Naive thymus-derived CD8-positive, alpha-beta T cell (primary cell): ENCODE measurements at places on chromosomes 3 and 15.

- H3K4me1 ChIP-seq: peaks cover 4% of the 10 kb centered on the region
- no peak overlapping the region for H3K4me3 ChIP-seq
- H3K27ac ChIP-seq: no peak overlapping the region
- no peaks in the 10 kb centered on the region for H3K36me3 ChIP-seq
Observed at GRCh38 chr3:124688581-124689454, 41.4 kb upstream of the UMPS start.

DNA sequence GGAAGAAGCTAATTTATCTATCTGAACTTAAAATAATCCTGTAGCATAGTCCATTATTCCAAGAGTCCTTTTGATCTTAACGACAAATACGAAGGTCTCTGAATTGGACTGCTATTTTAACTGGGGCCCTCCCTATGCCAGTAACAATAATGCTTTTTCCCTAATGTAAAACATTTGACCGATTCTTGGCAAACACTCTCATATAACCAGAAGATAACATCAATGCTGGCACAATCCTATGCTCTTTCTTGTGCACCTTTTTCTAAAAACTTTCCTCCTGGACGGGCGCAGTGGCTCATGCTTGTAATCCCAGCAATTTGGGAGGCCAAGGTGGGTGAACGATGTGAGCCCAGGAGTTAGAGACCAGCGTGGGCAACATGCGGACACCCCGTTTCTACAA lies 3.9 kb downstream of the LRRFIP2 start:
- no peaks in the 10 kb centered on the region for H3K36me3 ChIP-seq
- no peak overlapping the region for H3K27ac ChIP-seq
- peaks cover 12% of the 10 kb centered on the region for H3K4me1 ChIP-seq
- no peak overlapping the region for H3K4me3 ChIP-seq
- H3K27me3 ChIP-seq: no peaks in the 10 kb centered on the region

DNA sequence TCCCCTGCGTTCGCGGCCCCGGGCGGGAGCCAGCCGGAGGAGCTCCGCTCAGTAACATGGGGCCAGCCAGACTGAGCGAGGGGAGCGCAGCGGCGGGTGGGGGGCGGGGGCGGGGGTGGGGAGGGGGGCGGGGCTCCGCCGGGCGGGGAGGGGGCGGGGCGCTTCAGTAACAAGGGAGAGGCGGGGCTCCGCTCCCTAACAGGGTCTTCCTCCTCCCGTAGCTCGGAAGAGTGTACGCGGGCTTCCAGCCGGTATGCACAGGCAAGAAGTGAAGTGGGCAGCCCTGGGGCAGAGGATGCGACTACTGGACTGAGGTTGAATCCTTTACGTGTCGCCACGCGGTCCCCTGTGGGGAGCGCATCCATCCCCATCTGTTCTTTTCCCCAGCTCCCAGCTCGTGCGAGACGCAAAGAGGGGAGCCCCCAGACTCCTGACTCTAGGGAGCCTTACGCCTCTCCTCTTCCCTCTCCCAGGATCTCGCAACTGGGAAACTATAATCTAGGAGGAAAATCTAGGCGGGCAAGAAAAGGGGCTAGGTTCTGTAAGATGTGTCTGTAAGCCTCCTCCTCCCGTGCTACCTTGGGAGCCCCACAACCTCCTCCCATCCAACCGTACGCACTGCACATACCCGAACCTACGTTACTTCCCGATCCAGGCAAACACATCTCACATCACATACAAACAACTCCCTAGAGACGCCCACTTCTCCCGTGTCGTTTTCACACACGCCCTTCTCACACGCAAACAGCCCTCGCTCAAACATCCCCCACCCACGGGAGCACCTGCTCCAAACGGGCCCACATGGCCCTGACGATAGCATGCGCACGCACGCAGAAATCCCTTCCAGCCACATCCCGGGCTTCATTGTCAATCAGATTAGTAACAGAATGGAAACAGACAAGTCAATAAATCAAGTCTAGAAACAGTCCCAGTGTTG lies at the start of gene SHF:
TSS of gene SHF (minus strand) at position 73 of the 937 bp plus-strand sequence. CDS start at position 58, 15 bp downstream.
- H3K27me3 ChIP-seq: no peaks in the 10 kb centered on the region
- H3K36me3 ChIP-seq: no peaks in the 10 kb centered on the region
- peak within 1 kb of the TSS; percentile 85 for H3K4me3 ChIP-seq
- peak within 1 kb of the TSS; percentile 97 for H3K27ac ChIP-seq
- peak; percentile 68 for DNase-seq

DNA sequence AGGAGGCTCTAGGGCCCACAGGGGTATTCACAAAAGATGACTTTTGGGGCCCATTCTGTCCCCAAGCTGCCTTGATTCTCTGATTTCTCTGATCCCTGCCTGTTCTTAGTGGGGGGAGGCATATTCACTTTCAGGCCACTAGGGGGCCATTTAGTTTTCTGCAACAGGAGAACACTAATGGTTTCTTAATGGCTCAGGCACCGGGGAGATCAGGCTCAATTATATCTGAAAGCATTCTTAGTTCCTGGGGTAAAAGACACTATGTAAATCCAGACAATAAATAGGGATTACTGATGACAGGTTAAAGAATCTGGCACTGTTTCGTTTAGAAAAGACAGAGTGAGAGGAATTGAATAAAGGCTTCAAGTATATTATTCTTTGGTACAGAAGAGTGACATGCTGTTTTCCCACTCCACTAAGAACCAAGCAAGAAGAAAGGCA lies 2.5 kb upstream of the INAFM2 start:
- H3K4me3 ChIP-seq: no peak overlapping the region
- no peak overlapping the region for H3K27ac ChIP-seq
- H3K4me1 ChIP-seq: peaks cover 40% of the 10 kb centered on the region
- no peaks in the 10 kb centered on the region for H3K36me3 ChIP-seq
- peaks cover 6% of the 10 kb centered on the region for H3K27me3 ChIP-seq

GRCh38 chr3:16869261-16870005 lies 15.3 kb upstream of the PLCL2 start:
- H3K36me3 ChIP-seq: no peaks in the 10 kb centered on the region
- no peak overlapping the region for H3K4me3 ChIP-seq
- H3K4me1 ChIP-seq: peaks cover 11% of the 10 kb centered on the region

- H3K36me3 ChIP-seq: no peaks in the 10 kb centered on the region
- H3K27me3 ChIP-seq: peaks cover 49% of the 10 kb centered on the region
- no peak overlapping the region for H3K27ac ChIP-seq
- DNase-seq: no peak
- H3K4me1 ChIP-seq: no peaks in the 10 kb centered on the region
- no peak overlapping the region for H3K4me3 ChIP-seq
Observed at GRCh38 chr15:80202016-80202315, 49.2 kb downstream of the FAH start.

GRCh38 chr3:118842147-118842863 lies 192.3 kb downstream of the IGSF11 start:
- no peak for DNase-seq
- peaks cover 11% of the 10 kb centered on the region for H3K27me3 ChIP-seq
- H3K27ac ChIP-seq: no peak overlapping the region

- peak overlapping the region; percentile 97 for H3K4me3 ChIP-seq
- H3K36me3 ChIP-seq: peaks cover 12% of the 10 kb centered on the region
- no peaks in the 10 kb centered on the region for H3K27me3 ChIP-seq
- peaks cover 67% of the 10 kb centered on the region for H3K4me1 ChIP-seq
- peak overlapping the region; percentile 99 for H3K27ac ChIP-seq
Observed at GRCh38 chr15:72782274-72783003, 1.1 kb downstream of the ADPGK start.

GRCh38 chr15:65038428-65038827 lies 6.8 kb upstream of the SLC51B start:
- H3K36me3 ChIP-seq: no peaks in the 10 kb centered on the region
- H3K27me3 ChIP-seq: no peaks in the 10 kb centered on the region
- DNase-seq: no peak
- no peak overlapping the region for H3K4me3 ChIP-seq
- H3K4me1 ChIP-seq: peaks cover 4% of the 10 kb centered on the region
- no peak overlapping the region for H3K27ac ChIP-seq

- no peak overlapping the region for H3K4me3 ChIP-seq
- H3K4me1 ChIP-seq: peaks cover 31% of the 10 kb centered on the region
- H3K27ac ChIP-seq: no peak overlapping the region
- H3K27me3 ChIP-seq: no peaks in the 10 kb centered on the region
- peaks cover 1% of the 10 kb centered on the region for H3K36me3 ChIP-seq
Observed at GRCh38 chr3:18751514-18751913, 326.4 kb upstream of the SATB1 start.

GRCh38 chr3:107982165-107982564 lies 108.7 kb downstream of the CD47 start:
- DNase-seq: no peak
- no peaks in the 10 kb centered on the region for H3K36me3 ChIP-seq
- no peak overlapping the region for H3K27ac ChIP-seq
- no peaks in the 10 kb centered on the region for H3K27me3 ChIP-seq

DNA sequence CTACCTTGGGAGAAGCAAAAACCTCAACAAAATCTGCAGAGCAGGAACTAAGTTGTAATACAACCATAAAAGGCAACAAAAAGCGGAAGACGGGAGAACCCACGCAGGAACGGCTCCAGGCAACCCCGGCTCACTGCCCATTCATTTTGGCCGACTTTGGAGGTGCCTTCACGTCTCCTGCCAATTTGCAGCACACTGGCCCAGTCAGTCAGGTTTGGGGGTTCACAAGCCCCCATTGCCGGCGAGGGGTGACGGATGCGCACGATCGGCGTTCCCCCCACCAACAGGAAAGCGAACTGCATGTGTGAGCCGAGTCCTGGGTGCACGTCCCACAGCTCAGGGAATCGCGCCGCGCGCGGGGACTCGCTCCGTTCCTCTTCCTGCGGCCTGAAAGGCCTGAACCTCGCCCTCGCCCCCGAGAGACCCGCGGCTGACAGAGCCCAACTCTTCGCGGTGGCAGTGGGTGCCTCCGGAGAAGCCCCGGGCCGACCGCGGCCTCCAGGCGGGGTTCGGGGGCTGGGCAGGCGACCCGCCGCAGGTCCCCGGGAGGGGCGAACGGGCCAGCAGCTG lies 463 bp downstream of the TERC start:
- H3K36me3 ChIP-seq: no peaks in the 10 kb centered on the region
- H3K4me1 ChIP-seq: peaks cover 27% of the 10 kb centered on the region
- H3K27ac ChIP-seq: peak overlapping the region; percentile 98
- peak overlapping the region; percentile 96 for H3K4me3 ChIP-seq

DNA sequence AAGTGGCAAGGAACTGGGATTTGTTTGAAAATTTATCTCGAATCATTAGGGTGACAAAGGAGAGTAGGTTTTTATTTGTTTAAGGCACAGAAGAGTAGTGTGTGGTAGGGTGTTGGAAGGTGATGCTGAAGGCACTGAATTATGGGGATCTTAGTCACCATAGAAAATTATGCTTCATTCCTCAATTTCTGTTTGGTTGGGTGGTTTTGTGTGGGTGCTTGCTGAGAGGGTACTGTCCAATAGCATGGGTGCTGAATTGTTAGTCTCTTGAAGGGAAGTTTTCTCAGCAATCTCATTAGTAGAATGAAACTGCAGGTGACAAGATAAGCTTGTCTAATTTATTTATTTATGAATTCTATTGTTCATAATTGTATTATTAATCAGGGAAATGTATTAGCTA lies 610.9 kb downstream of the AGBL1 start:
- H3K27me3 ChIP-seq: no peaks in the 10 kb centered on the region
- no peak overlapping the region for H3K27ac ChIP-seq
- H3K36me3 ChIP-seq: no peaks in the 10 kb centered on the region
- H3K4me3 ChIP-seq: no peak overlapping the region
- peaks cover 6% of the 10 kb centered on the region for H3K4me1 ChIP-seq
- no peak for DNase-seq

GRCh38 chr3:142285083-142285517 lies 59.7 kb upstream of the GK5 start:
- H3K27me3 ChIP-seq: no peaks in the 10 kb centered on the region
- no peaks in the 10 kb centered on the region for H3K36me3 ChIP-seq
- H3K4me3 ChIP-seq: no peak overlapping the region
- no peaks in the 10 kb centered on the region for H3K4me1 ChIP-seq
- DNase-seq: no peak
- no peak overlapping the region for H3K27ac ChIP-seq

- H3K36me3 ChIP-seq: no peaks in the 10 kb centered on the region
- H3K4me3 ChIP-seq: no peak overlapping the region
- H3K4me1 ChIP-seq: no peaks in the 10 kb centered on the region
- H3K27me3 ChIP-seq: no peaks in the 10 kb centered on the region
Observed at GRCh38 chr3:85193565-85193964, 234.8 kb downstream of the CADM2 start.

DNA sequence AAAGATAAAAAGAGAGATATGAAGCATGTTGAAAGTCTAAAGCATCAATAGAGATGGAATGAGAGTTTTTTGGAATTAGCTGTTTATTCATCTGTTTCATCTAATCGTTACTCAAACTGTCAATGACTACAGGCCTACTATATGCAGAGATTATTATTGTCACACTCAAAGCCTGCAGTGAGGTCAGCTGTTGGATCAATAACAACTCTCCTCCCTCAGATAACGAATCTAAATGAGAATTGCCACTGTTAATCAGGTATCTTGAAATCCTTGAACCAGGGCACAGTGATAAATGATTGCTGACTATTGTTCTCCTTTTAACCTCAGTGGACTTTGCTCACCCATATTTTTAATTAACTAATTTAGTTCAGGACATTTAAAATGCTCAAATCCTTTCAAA lies 192.3 kb upstream of the SGO1 start:
- H3K27me3 ChIP-seq: no peaks in the 10 kb centered on the region
- no peak overlapping the region for H3K4me3 ChIP-seq
- no peaks in the 10 kb centered on the region for H3K36me3 ChIP-seq
- H3K27ac ChIP-seq: no peak overlapping the region
- no peaks in the 10 kb centered on the region for H3K4me1 ChIP-seq
- no peak for DNase-seq

DNA sequence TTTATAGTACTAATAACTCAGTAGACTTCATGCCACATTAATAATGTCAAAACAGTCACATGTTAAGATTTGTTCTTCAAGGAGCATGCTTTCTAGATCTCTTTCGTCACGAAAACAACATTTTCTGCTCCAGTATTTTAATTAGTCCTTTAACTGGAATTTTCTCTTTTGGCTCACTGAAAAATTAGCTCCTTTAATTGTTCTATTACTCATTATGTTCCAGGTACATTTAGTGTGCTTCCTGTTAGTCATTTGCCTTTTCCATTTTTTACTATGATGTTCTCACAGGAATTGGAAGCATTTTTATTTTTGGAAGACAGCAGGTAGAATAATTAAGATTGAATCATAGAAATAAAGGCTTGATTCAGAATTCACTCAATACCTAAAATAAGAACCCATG lies 111.2 kb downstream of the SLC9A9 start:
- peaks cover under 1% of the 10 kb centered on the region for H3K4me1 ChIP-seq
- no peak overlapping the region for H3K4me3 ChIP-seq
- DNase-seq: no peak
- no peaks in the 10 kb centered on the region for H3K27me3 ChIP-seq

DNA sequence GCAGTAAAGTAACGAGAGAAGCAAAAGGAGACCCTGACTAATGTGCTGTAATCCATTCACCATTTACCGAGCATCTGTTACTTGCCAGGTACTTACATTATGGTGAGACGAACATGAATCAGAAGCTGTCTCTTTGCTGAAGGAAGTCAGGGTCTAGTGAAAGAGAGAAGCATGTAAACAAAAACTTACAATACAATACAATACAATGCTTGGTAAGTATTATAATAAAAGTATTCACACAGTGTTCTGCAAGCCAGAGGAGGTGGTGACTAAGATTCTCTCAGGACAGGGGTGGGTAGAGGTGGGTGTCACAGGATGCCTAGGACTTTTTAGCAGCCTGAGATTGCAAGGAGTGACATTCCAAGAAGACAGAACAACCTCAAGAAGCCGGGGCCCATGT lies 50.2 kb upstream of the MGA start:
- no peaks in the 10 kb centered on the region for H3K4me1 ChIP-seq

- peaks cover 3% of the 10 kb centered on the region for H3K36me3 ChIP-seq
- peaks cover 8% of the 10 kb centered on the region for H3K27me3 ChIP-seq
- H3K4me3 ChIP-seq: no peak overlapping the region
- H3K4me1 ChIP-seq: no peaks in the 10 kb centered on the region
- no peak overlapping the region for H3K27ac ChIP-seq
Observed at GRCh38 chr3:173589116-173589515, 191.6 kb downstream of the NLGN1 start.
